Astrocyte of the spinal cord (primary cell): ENCODE measurements at places on chromosomes 5 and 9.

- DNase-seq: peak; percentile 57
Observed at GRCh38 chr9:18274693-18275092, 199.3 kb upstream of the ADAMTSL1 start.

DNA sequence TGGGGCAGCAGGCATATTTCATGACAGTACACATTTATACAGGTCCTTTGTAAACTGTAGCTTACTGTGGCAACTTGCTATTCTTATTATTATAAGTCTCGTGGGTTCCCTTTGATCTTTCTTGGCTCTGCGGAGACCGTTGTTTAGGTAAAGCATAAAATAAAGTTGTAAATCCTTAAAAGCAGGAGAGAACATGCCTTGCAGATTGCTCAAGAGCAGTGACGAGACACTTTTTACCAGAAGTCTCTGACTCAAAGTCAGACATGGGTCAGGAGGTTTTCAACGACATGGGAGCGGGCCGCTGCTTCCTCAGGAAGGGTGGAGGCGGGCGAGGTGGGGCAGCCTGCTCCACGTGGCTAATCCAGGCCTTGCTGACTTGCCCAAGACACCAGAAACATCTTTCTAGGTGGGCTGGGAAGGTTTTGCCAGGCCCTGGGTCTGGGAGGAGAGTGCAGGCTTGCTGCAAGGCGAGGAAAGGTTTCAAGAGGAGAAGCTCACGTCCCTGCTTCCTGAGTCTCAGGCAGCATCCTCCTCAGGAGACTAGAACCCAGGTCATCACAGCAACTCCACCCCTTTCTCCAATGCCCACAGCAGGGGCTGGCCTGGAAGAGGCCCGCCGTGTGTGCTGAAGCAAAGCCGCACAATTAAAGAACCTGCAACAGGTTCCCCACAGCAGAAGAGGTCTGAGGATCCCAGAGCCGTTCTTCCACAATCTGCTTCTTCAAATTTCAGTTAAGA lies 6.5 kb downstream of the TBC1D2 start:
- peak; percentile 93 for DNase-seq

GRCh38 chr9:124652203-124652602 lies 118.9 kb downstream of the NR6A1 start:
- DNase-seq: no peak

- DNase-seq: no peak
Observed at GRCh38 chr9:130467316-130467715, 22.6 kb downstream of the ASS1 start.

DNA sequence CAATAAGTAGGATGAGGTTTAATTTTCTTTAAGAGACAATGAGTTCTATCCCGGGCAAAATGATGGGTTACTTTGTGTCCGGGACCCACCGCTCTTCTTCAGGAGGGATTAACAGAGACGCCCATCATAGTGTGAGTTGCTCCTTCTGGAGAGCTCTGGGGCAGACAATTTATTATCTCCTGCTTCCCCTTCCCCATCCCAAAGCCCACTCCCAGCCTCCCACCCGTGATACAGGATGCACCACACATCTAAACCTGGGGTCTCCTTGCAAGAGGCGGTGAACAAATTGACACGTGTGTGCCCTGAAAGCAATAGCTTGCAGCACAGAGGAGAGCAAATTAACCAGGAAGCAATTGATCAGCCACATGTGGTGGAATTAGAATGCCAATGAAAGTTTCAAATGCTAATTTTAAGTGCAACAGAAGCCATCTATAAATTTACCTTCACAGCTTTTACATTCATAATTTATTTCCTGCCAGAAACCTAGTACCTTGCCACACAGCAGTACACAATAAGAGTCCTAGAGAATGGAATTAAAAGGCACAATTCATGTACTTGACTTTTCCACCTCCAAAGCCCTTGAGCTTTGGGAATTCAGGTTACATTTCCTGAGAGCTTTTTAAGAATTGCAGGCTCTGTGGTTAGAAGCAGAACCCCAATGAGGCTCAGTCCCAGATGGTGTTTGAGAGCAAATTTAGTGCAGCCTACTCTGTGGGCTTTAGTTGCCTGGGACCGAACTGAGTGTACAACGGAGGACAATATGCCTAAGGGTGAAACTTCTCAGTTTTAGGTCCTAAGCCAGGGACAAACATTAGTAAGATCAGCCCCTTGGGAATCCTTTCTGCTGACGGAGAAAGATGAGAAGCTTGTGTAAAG lies 399.6 kb downstream of the MED10 start:
- no peak for DNase-seq

- DNase-seq: no peak
Observed at GRCh38 chr5:152397581-152397980, 7.5 kb downstream of the NMUR2 start.

- no peak for DNase-seq
Observed at GRCh38 chr5:15376803-15377202, 123.2 kb upstream of the FBXL7 start.

DNA sequence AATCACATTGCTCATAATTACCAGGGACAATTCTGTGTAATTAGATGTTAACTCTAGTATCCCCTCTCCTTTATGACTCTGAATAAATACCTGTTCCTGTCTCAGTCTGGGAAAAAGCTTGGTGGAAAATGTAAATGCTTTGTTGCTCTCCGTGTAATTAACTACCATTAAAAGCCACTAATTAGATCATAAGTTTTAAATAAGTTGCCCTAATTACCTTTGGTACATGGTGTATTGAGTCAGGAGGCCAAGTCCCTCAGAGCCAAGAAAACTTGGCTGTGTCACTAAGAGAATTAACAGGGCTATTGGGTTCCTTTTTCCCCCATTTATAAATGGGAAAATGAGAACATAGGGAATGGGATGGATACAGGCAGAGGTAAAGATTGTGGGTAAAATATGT lies 617.6 kb downstream of the TLR4 start:
- no peak for DNase-seq

GRCh38 chr5:68246802-68247201 lies 31.2 kb downstream of the PIK3R1 start:
- no peak for DNase-seq

- DNase-seq: no peak
Observed at GRCh38 chr9:135698767-135699166, 514 bp downstream of the SOHLH1 start.

- no peak for DNase-seq
Observed at GRCh38 chr5:3195994-3196393, 399.6 kb upstream of the IRX1 start.

GRCh38 chr5:174655351-174655750 lies 69.0 kb upstream of the MSX2 start:
- no peak for DNase-seq

DNA sequence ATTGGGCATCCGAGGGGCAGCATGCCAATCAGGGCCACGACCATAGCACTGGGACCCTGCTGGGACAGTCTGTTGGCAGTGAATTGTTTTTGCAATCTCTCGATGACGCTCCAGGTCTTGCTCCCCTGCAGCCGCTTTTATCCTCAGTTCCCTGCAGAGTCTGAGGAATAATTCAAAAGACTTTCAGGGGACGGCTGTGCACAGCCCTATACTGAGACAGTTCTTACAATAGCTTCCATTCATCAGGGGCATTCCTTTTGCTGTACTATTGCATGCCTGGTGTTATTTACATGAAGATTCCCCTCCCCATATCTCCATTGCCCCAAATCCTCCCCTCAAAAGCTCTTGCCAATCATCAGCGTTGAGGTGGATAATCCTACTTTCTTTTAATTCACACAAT lies 163.3 kb upstream of the WWC1 start:
- no peak for DNase-seq

DNA sequence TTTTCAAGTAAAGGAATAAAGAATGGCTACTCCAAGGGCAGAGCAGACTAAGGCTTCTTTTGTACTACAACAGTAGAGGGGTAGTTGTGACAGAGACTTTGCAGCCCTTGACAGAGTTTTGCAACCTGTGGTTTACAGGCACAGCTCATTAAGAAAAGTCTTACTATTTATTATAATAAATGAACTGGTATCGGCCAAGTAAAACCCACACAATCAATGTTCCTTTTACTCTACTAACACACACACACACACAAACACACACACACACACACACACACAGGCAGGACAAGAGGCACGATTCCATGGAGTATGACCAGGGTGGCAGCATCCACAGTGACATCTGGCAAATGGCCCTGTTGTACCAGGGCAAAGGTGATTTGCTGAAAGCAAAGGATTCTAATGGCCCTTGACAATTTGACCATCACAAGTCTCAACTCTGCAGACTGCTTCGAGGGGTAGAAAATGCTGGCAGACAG lies 59.1 kb upstream of the GOLPH3 start:
- DNase-seq: peak; percentile 39

DNA sequence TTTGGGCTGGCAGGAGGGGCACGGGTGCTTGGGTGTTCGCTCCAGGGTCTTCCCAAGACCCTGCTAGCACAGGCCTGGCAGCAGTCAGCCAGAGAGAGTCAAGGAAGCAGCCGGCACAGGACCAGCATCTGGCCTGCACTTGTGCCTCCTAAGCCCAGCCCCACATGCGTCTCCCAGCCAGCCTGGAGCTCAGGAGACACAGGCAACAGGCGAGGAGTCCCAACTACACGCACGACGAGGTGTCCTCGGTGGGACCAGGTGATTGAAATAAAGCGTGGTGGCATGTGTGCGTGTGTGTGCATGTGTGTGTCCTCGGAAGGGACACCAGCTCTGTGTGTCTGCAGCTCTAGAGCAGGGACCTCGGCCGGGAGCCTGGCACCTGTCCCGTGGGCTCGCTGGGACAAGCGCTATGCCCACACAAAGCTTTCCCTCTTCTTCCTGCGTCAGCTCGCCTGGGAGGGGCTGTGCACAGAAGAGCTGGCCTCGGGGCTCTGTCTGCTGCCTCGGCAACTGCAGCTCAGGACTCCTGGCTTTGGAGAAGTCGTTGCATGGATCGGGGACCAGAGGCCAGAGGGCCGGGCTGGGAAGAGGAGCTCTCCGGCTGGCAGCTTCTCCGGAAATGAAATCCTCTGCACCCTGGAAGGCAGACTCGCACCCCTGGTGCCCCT lies 14.7 kb upstream of the SLC9A3 start:
- DNase-seq: no peak

GRCh38 chr5:2506603-2507002 lies 244.9 kb downstream of the IRX2 start:
- DNase-seq: no peak

- peak; percentile 44 for DNase-seq
Observed at GRCh38 chr9:38432922-38433510, 8.8 kb upstream of the IGFBPL1 start.

GRCh38 chr9:132090771-132091170 lies 11.1 kb upstream of the MED27 start:
- peak; percentile 39 for DNase-seq

GRCh38 chr9:123643518-123643917 lies 286.4 kb downstream of the DENND1A start:
- DNase-seq: no peak

GRCh38 chr5:54997081-54997480 lies 11.7 kb upstream of the ESM1 start:
- DNase-seq: no peak

DNA sequence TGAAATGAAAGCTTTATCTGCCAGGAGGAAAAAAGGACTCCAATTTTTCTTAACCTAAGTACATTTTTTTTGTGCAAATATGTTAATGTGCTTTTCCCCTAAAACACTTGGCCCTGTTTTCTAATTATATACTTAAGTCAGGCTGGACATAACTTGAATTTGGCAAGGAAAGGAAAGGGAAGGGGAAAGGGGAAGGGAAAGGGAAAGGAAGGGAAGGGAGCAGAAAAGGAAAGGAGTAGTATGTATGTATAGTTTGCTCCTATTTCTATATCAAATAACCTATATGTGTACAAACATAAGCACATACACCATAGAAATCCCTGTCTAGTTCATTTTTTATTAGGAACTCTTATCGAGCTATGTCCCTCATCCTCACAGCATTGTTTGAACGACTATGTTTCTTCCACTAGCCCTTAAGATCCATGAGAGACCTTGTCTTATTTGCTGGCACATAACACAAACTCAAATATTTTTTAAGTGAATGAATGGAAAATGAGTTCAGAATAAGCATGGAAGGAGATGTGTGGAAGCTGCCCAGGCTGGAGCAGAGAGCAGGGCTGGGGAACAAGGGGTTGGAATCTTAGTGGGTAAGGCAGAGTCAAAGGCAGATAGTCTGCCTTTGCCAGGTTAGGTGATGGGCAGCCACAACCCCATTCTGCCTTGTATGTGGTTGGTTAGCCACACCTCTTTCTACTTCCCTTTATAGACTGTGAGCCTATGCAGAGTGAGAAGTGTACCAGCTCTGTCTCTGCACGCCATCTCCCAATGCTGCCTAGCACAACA lies 70.0 kb downstream of the KLHL3 start:
- no peak for DNase-seq

DNA sequence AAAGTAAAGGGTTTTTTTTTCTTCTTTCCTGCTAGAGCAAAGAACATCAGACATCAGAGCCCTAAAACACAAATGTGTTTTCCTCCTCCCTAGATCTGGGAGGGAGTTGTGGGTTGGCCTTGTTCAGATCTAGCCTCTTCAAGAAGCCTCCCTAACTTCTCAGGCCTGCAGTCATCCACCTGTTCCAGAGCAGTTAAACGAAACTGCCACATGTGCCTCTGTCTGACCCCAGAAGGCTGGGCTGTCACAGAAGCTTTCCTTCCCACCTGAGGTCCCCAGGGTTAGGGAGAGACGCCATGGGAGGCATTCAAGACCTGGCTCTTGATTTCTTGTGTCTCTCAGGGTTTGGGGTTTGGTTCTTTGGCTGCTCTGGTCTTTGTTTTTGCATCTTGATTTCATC lies 87.0 kb downstream of the DAB2IP start:
- DNase-seq: no peak

DNA sequence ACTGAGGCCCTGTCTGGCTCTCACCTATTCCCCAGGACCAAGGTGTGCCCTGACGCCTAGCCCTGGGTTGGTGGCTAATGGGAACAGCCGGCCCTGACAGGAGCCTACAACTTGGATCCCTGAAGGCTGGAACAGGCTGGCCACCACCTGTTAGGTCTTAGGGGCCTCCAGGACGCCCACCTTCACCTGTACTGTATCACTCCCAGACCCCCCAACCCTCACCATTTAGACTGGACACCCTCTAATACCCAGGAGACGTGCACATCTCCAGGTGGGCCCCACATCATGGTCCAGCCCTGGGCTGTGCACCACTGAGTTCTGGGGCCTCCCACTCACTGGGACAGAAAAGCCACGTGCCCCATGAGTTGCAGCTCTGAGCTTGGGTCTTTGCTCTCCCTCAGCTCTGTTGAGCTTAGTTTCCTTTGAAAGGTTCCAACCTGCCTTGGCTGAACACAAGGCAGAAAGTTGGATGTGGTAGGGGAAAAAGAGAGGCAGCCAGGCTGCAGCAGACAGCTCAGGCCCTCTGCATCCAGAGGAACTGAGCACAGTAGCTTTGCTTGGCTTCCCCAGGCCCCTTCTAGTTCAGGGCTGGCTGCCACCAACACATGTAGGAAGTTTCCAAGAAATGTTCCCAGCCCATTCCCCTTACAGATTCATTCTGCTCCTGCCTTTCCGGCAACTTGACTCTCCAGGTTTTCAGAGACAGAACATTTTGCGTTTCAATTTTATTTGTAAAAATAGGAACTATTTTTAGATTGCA lies 116.8 kb upstream of the TBC1D2 start:
- no peak for DNase-seq

GRCh38 chr5:176873541-176874172 lies 25.5 kb downstream of the HK3 start:
- DNase-seq: no peak

- DNase-seq: peak; percentile 35
Observed at GRCh38 chr5:123865641-123866040, 353.7 kb downstream of the CSNK1G3 start.

- DNase-seq: peak; percentile 90
Observed at GRCh38 chr5:125134216-125135081, 388.0 kb upstream of the ZNF608 start.

GRCh38 chr5:71695595-71695994 lies 23.5 kb upstream of the CARTPT start:
- DNase-seq: peak; percentile 37

- DNase-seq: no peak
Observed at GRCh38 chr9:110109333-110110092, 98.4 kb downstream of the C9orf152 start.
